ENCODE measurements at places on chromosomes 3 and 15.

- no peak for DNase-seq
Observed at GRCh38 chr3:30752491-30752890, 142.0 kb downstream of the GADL1 start.

GRCh38 chr3:67517781-67518180 is 136.6 kb downstream of the SUCLG2 start:
- DNase-seq: no peak

DNA sequence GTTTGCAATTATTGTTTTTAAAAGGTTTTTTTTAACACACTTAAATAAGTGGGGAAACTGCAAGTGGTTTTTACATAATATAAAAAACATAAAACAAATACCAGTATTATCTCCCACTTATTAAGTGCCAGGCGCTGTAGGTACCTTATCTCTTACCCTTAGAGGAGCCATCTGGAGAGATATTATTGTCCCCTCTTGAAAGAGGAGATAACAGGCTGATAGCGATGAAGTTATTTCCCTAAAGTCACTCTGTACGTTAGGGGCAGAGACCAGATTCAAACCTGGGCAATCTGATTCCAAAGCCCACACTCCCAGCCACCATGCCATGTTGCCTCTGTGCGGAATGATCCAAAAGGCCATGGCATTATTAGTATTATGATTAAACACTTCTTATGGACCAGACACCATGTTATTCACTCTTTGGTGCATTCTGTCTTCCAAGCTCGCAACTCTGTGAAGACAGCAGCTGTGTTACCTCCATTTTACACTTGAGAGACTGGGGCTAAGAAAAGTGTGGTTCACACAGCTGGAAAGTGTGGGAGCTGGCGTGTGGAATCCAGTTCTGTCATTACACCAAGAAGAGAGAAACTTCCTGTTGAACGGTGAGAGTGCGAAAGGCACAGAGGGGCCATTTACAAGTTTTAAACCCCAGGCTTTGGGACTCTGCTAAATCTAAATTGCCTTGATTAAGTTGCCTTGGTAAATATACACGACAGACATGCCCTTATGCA is 79.9 kb upstream of the MITF start:
- DNase-seq: no peak

DNA sequence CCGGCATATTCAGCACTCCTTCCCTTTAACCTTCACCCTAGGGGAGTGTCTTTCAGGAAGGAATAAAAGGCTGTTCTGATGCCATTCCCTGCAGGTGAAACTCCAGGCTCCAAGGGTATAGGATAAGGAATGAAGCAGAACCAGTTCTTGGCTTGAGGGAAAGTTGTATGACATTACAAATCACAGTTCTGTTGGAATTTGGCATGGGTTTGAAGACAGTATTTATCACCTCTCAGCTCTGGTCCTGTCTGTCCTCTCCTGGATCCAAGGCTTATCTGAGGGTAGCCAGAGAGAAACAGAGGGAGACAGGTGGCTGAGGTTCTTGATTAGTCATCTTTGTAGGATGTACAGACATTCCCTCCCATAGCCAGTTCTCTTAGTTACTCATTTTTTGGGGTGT is 37.1 kb downstream of the RAB11A start:
- no peak for DNase-seq

- no peak for DNase-seq
Observed at GRCh38 chr3:184348057-184348382, 10.6 kb downstream of the FAM131A start.

DNA sequence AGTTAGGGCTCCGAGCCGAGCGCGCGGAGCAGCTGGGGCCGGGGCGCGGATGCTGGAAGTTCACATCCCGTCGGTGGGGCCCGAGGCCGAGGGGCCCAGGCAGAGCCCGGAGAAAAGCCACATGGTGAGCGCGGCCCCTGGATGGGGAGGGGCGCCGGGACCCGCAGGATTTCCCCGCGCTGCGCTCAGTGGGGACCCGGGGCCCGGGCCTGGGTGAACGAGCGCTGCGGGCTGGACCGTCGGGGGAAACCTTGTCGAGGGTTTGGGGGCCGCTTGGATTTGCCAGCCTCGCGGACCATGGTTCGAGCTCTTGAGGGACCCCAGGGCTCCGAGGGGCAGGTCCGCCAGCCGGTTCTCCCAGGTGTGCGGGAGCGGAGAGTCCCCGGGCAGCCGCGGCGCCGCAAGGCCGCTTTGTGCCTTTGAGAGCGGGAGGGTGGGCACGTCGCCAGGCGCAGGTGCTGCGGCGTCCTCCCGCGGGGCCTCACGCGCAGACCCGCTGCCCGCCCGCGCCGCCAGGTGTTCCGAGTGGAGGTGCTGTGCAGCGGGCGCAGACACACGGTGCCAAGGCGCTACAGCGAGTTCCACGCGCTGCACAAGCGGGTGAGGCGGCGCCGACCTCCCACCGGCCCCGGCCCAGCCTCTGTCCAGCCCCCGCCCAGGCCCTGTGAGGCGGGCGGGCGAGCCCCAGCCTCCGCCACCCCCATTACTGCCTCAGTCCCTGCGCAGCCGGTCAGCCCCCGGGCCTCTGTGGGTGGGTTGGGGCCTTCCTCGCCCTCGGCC is at the start of gene SNX22:
TSS of gene SNX22 (plus strand) at position 5 of the 780 bp plus-strand sequence. CDS start at position 50, 45 bp downstream.
- no peak for DNase-seq

DNA sequence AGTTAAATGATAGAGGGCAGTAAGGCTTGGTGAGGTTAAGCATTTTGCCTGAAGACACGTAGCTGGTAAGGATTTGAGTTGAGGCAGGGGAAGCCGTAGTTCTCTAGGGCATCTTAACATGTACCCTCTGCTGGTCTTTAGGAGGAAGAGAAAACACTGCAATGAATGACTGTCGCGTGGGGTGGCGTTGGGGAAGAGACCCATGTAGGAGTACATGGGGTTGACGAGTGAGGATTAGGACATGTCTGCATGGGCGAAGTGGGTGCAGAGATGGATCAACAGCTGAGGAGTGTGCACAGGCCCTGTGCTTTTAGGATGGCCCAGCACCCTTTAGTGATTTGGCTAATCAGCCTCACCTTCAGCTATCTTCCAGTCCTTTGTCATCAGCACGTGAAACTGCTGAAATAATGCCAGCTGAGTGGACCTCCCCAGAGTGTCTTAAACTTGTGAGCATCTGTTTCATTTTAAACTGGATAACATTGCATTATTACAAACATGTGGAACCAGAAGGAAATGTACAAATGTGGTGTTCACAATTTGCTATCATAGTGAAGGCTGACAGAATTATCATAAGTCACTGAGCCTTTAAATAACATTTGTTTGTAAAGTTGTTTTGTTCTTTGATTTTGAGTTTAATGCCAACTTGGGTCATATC is 15.3 kb downstream of the P2RY14 start:
- peak; percentile 12 for DNase-seq

GRCh38 chr3:17709236-17709810 is 33.1 kb downstream of the TBC1D5 start:
- no peak for DNase-seq

DNA sequence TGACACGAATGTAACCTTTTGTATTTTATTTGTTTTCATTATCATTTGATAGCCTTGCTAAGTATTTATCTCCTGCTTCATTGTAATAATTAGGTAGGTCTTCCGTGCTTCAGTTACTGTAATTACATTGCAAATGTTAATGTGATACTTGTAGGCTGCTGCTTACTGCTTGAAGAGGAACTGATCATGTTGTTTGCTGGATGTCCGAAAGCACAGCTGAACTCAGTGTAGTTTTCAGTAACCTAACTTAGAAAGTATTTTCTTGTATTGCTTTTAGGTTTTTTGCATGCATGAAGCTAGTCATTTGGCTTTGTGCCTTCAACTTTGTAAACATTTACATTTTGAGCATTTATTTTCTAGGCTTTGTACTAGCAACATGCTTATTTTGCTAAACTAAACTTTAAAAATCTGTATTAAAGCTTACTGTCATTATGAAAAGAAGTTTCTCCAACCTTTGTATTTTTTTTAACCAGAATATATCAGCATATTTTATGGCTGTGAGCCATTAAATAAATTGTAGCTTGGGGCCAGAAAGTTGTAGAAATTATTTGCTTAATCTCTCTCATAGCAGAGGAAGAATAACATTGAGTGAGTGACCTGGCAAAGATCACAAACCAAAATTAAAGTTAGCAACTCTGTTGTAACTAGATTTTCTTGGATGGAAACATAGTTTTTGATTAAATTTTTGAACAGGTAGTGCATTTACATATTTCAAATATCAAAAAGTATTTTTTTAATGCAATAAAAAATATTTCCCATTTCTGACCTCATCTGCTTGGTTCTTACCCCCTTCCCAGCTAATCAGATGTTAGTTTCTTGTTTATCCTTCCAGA is 30.7 kb downstream of the SACM1L start:
- no peak for DNase-seq

GRCh38 chr3:38457111-38458003 is 3.7 kb downstream of the ACVR2B start:
- DNase-seq: peak; percentile 51
